ENCODE measurements at places on chromosomes 3 and 15. TPM values are rescaled to one million over a fixed set of nuclear protein-coding genes. Genes with fewer than 3 reads are reported as not detected.

GOLGA8R gene
- 8.0 TPM for total RNA-seq

DNA sequence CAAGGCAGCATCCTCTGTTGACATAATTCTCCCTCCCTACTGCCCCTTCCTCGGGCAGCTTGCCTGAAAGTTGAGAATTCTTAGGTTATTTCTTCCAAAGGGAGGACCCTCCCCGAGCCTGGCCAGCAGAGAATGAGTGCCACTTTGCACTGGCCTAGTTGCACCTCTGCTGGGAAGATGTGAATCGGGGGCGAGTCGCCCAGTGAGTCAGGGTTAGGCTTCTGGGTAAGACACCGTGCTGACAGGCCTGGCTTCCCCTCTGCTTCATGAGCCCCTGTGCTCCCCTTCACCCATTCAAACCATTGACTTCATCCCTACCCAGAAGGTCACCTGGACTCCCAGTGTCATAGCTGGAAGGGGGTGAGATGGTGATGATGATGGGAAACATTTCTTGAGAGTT, 82.3 kb downstream of the AAGAB start:
- H3K4me3 ChIP-seq = no peak overlapping the region
- DNase-seq = no peak
- H3K4me1 ChIP-seq = peaks cover 37% of the 10 kb centered on the region
- peaks cover 48% of the 10 kb centered on the region for H3K36me3 ChIP-seq

GOLGA6B gene
- total RNA-seq = 0.18 TPM

DNA sequence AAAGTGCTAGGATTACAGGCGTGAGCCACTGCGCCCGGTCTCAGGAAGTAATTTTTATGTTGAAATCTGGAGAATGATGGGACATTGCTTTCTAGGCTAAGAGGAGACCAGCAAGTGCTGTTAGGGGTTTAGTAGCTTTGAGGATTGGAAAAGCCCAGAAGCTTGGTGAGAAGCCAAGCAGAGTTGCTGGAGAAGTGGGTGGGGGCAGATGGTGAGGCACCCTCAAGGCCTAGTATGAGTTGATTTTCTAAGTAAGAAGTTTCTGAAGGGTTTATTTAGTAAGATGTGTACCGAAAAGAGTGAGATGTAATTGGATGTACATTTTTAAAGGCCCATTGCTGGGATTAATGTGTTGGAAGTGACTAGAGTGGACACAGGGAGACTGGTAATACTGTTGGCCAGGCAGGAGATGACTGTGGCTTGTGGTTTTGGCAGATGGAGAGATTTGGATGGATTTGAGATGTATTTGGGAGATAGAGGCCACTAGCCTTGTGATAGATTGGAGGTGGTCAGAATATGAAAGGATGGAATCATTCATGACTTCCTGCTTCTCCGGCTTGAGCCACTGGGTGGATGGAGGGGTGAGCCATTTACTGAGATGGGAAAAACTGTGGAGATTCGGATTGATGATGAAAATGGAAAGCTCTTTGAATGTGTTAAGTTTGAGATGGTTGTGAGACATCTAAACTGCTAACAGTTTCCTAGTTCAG, 2.3 kb downstream of the LRRC28 start:
- no peak overlapping the region for H3K4me3 ChIP-seq
- peaks cover 9% of the 10 kb centered on the region for H3K36me3 ChIP-seq
- no peak overlapping the region for H3K27ac ChIP-seq
- H3K4me1 ChIP-seq = peaks cover 21% of the 10 kb centered on the region
- no peak for DNase-seq

DNA sequence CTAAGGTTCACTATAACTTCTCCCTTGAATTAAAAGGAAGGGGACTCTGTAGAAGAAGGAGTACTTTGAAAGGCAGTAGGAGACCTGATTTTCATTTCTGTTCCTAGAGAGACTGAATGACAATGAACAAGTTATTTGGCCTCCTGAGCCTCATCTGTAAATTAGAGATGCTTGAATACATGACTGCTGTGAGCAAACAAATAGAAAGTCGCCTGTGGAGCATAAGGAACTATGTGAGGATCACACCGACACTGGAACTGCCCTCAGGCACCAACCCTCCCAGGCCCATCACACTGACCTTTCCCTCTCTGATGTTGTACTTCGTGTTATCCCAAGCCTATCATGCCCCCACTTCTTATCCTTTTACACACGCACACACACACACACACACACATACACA, 48.6 kb downstream of the IMPG2 start:
- H3K27ac ChIP-seq = no peak overlapping the region
- H3K36me3 ChIP-seq = no peaks in the 10 kb centered on the region
- H3K4me1 ChIP-seq = peaks cover 6% of the 10 kb centered on the region
- no peak for DNase-seq
- no peaks in the 10 kb centered on the region for H3K27me3 ChIP-seq

RTP4 gene
- 0.83 TPM for total RNA-seq

- H3K36me3 ChIP-seq = no peaks in the 10 kb centered on the region
- H3K4me3 ChIP-seq = no peak overlapping the region
- H3K27ac ChIP-seq = no peak overlapping the region
- H3K27me3 ChIP-seq = peaks cover 2% of the 10 kb centered on the region
Measured at GRCh38 chr15:25686780-25687179, 176.3 kb downstream of the ATP10A start.

IDH3A gene
- total RNA-seq = 33.8 TPM

ABI3BP gene
- 3.0 TPM for total RNA-seq
